ENCODE measurements at places on chromosomes 11 and 22. TPM values are rescaled to one million over a fixed set of nuclear protein-coding genes. Genes with fewer than 3 reads are reported as not detected.

DNA sequence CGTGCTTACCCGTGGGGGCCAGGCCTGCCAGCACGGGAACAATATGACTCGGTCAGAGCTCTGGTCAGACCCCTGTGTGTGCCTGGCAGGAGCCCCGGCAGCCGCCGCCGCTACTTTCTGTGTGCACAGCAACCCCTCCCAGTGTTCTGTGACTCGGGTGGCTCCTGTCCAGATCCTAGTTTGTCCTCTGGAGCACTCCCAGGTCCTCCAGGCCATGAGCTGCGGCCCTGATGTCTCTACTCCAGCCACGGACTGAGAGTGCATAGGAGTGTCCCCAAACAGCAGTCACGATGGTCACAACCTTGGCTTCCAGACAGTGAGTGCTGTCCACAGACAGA is 3.2 kb downstream of the NDUFS8 start:
- DNase-seq: no peak
- H3K27ac ChIP-seq: peak overlapping the region; percentile 12
- peaks cover 24% of the 10 kb centered on the region for H3K4me1 ChIP-seq
- H3K4me3 ChIP-seq: no peak overlapping the region
- no peaks in the 10 kb centered on the region for H3K36me3 ChIP-seq

DNA sequence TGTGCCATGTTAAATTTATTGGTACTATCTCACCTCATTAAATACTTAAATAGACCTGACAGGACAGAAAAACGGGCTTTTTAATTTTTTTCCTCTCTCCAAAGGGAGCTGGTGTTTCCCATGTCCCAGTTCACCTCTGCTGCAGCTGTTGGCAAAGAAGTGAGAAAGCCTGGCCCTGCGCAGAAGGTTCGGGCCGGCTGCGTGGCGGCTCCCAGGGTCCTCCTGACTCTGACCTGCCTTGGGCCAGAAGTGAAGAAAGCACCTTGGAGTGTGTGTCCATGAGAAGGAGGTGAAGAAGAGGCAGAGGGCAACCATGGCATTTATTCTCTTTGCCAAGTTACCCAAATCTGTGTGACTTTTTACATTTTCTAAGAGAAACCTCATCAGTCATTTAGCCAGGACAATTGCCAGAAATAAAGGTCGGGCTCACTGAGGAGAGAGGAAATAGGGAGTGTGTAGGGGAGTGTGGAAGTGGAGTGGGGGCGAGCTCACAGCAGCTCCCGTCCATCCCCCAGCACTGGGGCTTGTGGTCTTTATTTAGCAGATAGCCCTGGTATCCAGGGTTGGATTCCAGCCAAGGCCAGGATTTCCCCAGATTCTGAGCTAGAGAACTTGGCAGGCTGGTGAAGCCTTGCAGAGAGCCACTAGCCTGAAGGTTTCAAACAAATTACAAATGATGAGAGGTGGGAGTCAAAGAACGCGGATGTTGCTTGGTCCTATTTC is 102.4 kb upstream of the CADM1 start:
- no peak for DNase-seq
- no peaks in the 10 kb centered on the region for H3K36me3 ChIP-seq
- H3K27ac ChIP-seq: no peak overlapping the region
- H3K4me1 ChIP-seq: no peaks in the 10 kb centered on the region

GRCh38 chr22:32957200-32957803 is 100.9 kb downstream of the SYN3 start:
- no peak overlapping the region for H3K27ac ChIP-seq
- DNase-seq: no peak
- H3K4me3 ChIP-seq: no peak overlapping the region
- no peaks in the 10 kb centered on the region for H3K4me1 ChIP-seq
- H3K36me3 ChIP-seq: no peaks in the 10 kb centered on the region

DNA sequence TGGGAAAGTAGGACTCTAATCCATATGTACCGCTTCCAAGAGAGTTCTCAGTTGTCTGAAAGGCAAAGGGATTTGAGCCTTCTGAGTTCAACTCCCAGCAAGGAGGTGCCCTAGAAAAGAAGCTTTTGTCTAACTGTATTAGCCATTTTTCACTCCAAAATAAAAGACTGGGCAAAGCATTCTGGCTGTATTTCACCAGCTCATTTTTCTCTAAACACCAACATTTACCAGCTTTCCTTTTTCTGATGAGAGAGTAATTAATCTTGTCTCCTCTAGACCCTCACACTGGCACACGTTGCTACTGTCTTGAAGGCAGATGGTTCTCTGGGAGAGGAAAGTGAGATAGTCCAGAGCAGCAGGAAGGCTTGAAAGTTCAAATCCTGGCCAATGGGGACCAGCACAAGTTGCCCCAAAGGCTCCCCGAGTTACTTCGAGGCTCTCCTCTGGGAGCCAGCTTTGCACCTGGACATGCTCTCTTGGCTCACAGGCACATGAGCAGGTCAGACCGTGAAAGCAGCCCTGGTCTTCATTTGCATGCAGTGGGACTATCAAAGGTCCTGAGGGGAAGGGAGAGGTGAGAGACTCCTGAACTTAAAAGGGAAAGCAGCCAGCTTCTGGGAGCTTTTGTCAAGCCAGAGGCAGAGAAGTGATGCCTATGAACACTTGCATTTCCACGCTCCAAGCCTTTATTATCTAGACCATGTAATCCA is 100.0 kb downstream of the NTM start:
- H3K36me3 ChIP-seq: no peaks in the 10 kb centered on the region
- H3K4me1 ChIP-seq: no peaks in the 10 kb centered on the region

DNA sequence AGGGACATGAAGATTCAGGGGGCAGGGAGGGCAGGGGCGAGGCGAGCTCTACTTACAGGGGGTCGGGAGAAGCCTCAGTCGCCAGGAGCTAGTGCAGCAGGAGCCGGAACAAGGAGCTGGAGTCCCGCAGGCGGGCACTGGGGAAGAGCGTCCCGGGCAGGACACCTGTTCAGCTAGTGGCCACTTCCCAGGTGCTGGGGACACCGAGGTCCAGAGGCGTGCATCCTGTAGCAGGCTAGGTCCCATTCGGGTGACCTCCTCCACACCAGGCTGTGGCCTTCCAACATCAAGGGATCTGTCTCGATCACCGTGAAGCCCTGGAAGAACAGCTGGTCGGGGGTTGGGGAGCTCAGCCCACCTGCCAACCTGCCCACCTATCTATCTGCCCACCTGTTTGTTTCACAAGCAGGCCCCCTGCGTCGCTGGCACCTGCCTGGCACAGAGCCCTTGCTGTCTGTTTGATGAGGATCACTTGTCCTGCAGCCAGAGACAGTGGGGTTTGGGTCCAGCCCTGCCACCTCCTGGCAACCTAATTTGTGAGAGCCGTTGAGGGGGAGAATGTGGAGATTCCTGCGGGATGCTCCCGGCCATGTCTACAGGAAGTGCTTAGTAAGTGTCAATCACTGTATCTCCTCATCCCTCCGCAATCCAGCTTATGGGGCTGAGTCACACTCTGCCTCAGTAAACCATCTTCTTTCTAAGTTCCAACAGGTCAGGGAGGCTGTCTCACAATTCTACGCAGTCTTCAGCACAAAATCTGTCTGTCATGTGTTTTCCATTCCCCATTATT is 940.9 kb downstream of the BRD1 start:
- no peak overlapping the region for H3K4me3 ChIP-seq
- no peak overlapping the region for H3K27ac ChIP-seq
- H3K36me3 ChIP-seq: no peaks in the 10 kb centered on the region
- no peaks in the 10 kb centered on the region for H3K4me1 ChIP-seq
- peaks cover 5% of the 10 kb centered on the region for H3K27me3 ChIP-seq

- H3K27ac ChIP-seq: no peak overlapping the region
- peaks cover 4% of the 10 kb centered on the region for H3K27me3 ChIP-seq
- no peak overlapping the region for H3K4me3 ChIP-seq
These were observed 3.0 kb downstream of the LRP5 start for GRCh38 chr11:68315171-68315920.

GRCh38 chr11:7892059-7892699 is 38.9 kb downstream of the OR10A6 start:
- H3K4me1 ChIP-seq: no peaks in the 10 kb centered on the region
- peaks cover 3% of the 10 kb centered on the region for H3K27me3 ChIP-seq
- H3K36me3 ChIP-seq: no peaks in the 10 kb centered on the region
- no peak overlapping the region for H3K4me3 ChIP-seq
- H3K27ac ChIP-seq: no peak overlapping the region

DNA sequence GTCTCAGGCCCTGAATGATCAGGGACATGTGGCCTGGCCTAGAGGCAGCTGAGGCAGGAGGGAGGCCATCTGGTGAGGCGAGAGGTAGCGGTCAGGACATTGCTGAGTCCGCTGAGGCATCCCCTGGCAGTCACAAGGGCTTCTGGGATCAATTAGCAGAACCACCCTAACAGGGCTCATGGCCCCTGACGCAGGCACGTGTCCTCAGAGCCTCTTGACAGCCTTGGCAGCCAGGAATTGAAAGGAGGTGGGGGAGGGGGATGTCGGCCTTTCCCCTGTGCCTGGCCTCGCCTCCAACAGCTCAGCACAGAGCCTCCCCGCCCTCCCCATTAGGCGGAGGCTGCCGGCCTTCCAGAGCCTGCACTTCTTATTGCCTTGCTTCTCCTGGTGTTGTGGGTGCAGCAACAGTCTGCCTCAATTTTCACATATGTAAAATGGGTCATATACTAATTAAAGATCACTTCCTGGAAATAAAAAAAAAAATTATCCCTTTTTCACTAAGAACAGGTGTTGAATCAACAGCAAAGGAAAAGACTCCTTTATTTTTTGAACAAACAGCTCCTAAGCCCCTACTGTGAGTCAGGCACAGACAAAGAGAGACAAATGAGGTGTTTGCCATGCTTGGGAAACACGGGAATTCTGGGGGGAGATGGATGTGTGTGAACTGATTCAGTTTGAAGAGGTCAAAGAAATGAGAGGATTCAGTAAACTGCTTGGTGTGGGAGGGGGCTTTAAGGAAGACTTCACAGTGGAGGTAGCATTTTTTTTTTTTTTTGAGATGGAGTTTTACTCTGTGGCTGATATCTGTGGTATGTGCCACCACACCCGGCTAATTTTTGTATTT is 55.3 kb downstream of the NFAM1 start:
- H3K27me3 ChIP-seq: no peaks in the 10 kb centered on the region
- H3K4me1 ChIP-seq: peaks cover 3% of the 10 kb centered on the region
- no peak for DNase-seq

GRCh38 chr11:113417428-113417827 is 29.8 kb downstream of the ANKK1 start:
- H3K27me3 ChIP-seq: peaks cover 3% of the 10 kb centered on the region
- H3K4me1 ChIP-seq: no peaks in the 10 kb centered on the region
- H3K4me3 ChIP-seq: no peak overlapping the region
- no peaks in the 10 kb centered on the region for H3K36me3 ChIP-seq

DNA sequence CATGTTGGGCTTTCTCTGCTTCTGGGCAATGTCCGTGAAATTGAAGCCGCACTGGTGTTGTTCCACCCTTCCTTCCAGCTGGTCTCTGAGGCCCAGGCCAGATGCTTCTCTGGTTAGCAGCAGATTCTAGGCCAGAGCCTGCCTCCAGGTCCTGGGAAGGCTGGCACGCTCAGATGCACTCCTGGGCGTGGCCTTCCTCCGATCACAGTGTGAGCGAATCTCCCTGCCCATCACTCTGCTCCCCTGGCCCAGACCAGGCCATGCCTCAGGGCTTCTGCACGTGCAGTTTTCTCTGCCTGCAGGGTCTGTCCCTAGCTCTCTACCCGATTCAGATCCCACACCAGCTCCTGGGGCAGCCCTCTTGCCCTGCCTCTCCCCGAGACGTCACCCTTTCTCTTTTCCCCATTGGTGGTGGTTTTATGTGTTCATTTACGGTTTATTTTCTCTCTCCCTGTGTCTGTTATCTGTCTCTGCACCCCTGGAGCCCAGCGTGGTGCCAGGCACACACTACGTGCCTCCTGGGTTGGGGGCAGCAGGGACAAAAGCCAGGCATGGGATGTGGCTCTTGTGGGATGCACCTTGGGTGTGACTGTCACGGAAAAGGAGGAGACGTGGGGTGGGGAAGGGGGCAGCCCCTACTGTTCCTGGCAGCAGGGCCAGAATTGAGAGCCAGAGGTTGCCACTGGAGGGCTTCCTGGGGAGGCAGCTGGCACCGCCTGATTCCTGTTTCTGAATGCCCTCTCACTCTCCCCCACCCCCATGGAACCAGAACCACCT is 66.0 kb downstream of the KCNQ1 start:
- no peaks in the 10 kb centered on the region for H3K27me3 ChIP-seq
- no peak for DNase-seq
- peaks cover 2% of the 10 kb centered on the region for H3K4me1 ChIP-seq
- no peaks in the 10 kb centered on the region for H3K36me3 ChIP-seq

DNA sequence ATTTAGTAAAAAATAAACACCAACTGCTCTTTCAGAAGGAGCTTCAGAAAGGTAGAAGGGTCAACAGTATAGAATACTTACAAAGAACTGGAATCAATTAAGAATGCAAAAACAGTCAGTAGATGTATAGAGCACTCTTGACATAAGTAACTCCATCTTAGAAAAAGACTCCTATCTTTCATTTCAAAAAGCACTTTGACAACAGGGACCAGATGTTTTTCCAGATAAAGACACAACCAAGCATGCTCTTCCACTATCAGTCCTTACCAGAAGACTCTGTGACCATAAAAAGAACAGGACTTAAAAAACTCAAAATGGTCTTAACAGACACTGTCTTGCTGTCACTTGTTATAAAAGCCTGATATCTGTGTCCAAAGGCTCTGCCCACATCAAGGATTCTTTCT is 5.2 kb downstream of the SLC25A17 start:
- H3K4me3 ChIP-seq: no peak overlapping the region
- peaks cover 36% of the 10 kb centered on the region for H3K36me3 ChIP-seq
- H3K27me3 ChIP-seq: no peaks in the 10 kb centered on the region
- peaks cover 41% of the 10 kb centered on the region for H3K4me1 ChIP-seq

GRCh38 chr11:46306296-46306853 is 28.9 kb downstream of the CREB3L1 start:
- no peak overlapping the region for H3K27ac ChIP-seq
- peaks cover 8% of the 10 kb centered on the region for H3K4me1 ChIP-seq
- no peak for DNase-seq
- no peaks in the 10 kb centered on the region for H3K36me3 ChIP-seq

DNA sequence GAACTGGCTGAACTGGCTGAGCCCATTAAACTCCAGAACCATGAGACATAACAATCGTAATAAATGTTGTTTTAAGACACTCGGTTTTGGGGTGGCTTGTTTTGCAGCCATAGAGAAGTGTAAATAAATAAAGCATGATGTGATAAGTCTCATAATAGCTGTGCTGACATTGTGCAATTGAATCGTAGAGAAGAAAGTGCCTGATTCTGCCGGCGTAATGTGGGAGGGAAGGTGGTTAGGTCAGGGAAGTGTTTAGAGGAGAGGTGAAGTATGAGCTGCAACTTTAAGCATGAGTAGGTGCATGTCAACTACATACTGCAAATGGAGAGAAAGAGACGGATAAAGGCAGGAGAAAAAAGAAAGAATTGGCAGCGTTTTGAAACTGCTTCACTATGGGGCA is 217.1 kb downstream of the BLID start:
- DNase-seq: no peak
- H3K4me1 ChIP-seq: no peaks in the 10 kb centered on the region
- no peak overlapping the region for H3K27ac ChIP-seq
- H3K36me3 ChIP-seq: no peaks in the 10 kb centered on the region
- no peak overlapping the region for H3K4me3 ChIP-seq

The PGA5 gene
- not detected for total RNA-seq

The MS4A1 gene
- total RNA-seq: 7.1 TPM

The PSMC3 gene
- total RNA-seq: 168 TPM

The MEI1 gene
- total RNA-seq: 23.4 TPM

The KRTAP5-11 gene
- not detected for total RNA-seq

The E2F8 gene
- total RNA-seq: 16.2 TPM

The LRRC74B gene
- not detected for total RNA-seq

The TIRAP gene
- total RNA-seq: 4.7 TPM
